HFFc6 (cell line): ENCODE measurements at places on chromosomes 12 and 14. TPM values are rescaled to one million over a fixed set of nuclear protein-coding genes. Genes with fewer than 3 reads are reported as not detected.
A peak's percentile ranks its signal among the peaks of the same experiment; 100 is the strongest.

SIX4 gene
- 16.5 to 17.3 TPM (median 16.8 TPM) in 3 replicates for total RNA-seq

DNA sequence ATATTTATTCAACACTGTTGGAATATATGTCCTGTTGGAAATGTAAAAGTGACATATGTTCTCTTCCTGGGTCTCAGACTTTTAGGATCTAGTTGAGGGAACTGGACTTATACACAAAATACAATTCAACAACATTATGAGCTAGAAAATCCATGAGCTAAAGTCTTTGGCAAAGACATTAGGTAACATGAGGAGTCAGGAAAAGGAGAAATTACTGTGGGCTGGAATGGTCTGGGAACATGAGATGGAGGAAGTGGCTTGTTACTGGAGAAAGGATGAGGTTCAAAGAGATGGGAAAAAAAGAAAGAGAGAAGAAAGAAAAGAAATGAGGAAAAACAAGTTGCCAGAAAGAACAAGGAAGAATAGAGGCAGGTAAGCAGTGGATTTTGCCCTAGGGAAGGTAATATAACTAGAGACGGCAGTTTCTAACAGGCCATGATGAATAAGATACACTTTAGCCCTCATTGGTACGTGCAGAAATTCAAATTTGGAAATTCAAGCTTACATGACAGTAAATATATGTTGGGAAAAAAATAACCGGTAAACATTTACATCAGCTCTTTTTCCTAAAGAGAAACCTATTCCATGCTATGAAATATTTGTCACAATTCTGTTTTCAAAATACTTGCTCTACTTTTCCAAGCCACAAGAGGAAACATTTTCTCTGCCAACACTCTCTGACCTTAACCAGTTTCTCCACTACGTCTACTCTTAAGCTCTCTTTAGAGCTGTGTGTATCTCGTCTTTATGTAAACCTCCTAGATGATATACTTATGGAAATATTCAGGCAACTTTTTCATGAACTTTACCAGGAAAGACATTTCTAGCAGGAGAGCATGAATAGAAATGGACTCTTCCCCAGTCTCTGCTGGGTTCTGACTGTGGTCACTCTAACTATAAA, 268.8 kb upstream of the BTG1 start:
- H3K27ac ChIP-seq, result no peak overlapping the region
- H3K27me3 ChIP-seq, result no peaks in the 10 kb centered on the region; the same call in 1 of the 2 replicates
- H3K36me3 ChIP-seq, result no peaks in the 10 kb centered on the region
- no peaks in the 10 kb centered on the region for H3K4me1 ChIP-seq
- H3K4me3 ChIP-seq, result no peak overlapping the region
- no peak for DNase-seq

- peak; percentile 86 for DNase-seq
- peaks cover 4% of the 10 kb centered on the region; the same call in 1 of the 2 replicates for H3K36me3 ChIP-seq
- H3K4me3 ChIP-seq, result peak overlapping the region; percentile 67
Measured at GRCh38 chr12:124026755-124027745, 54.0 kb downstream of the ZNF664 start.

FOXN4 gene
- not detected in 3 replicates for total RNA-seq

GRCh38 chr12:27003421-27004381, 10.5 kb downstream of the TM7SF3 start:
- peaks cover 7% of the 10 kb centered on the region for H3K36me3 ChIP-seq
- DNase-seq, result no peak
- peaks cover 19% of the 10 kb centered on the region for H3K4me1 ChIP-seq
- H3K27me3 ChIP-seq, result no peaks in the 10 kb centered on the region
- H3K27ac ChIP-seq, result peak overlapping the region; percentile 32; the same call in 1 of the 2 replicates
- H3K4me3 ChIP-seq, result no peak overlapping the region

- peaks cover 2% of the 10 kb centered on the region; the same call in 1 of the 2 replicates for H3K36me3 ChIP-seq
- no peaks in the 10 kb centered on the region; the same call in 1 of the 2 replicates for H3K27me3 ChIP-seq
- H3K4me1 ChIP-seq, result peaks cover 76% of the 10 kb centered on the region
- H3K4me3 ChIP-seq, result peak overlapping the region; percentile 26
- DNase-seq, result peak; percentile 47
- H3K27ac ChIP-seq, result peak overlapping the region; percentile 78
Measured at GRCh38 chr14:70901269-70901668, 6.0 kb upstream of the PCNX1 start.

- no peaks in the 10 kb centered on the region for H3K36me3 ChIP-seq
- no peak for DNase-seq
- H3K27me3 ChIP-seq, result peaks cover 6% of the 10 kb centered on the region
- H3K4me3 ChIP-seq, result no peak overlapping the region
Measured at GRCh38 chr14:99541211-99541610, 60.0 kb downstream of the CCNK start.

GRCh38 chr12:104702565-104703139, 245.9 kb downstream of the CHST11 start:
- peaks cover 60% of the 10 kb centered on the region for H3K4me1 ChIP-seq
- H3K27ac ChIP-seq, result peak overlapping the region; percentile 93
- peaks cover 6% of the 10 kb centered on the region for H3K27me3 ChIP-seq
- no peaks in the 10 kb centered on the region for H3K36me3 ChIP-seq
- H3K4me3 ChIP-seq, result peak overlapping the region; percentile 86

GRCh38 chr12:94792693-94793092, 142.3 kb upstream of the TMCC3 start:
- no peak for DNase-seq
- H3K27ac ChIP-seq, result no peak overlapping the region
- no peaks in the 10 kb centered on the region for H3K4me1 ChIP-seq
- H3K27me3 ChIP-seq, result peaks cover 16% of the 10 kb centered on the region; the same call in 1 of the 2 replicates

DNA sequence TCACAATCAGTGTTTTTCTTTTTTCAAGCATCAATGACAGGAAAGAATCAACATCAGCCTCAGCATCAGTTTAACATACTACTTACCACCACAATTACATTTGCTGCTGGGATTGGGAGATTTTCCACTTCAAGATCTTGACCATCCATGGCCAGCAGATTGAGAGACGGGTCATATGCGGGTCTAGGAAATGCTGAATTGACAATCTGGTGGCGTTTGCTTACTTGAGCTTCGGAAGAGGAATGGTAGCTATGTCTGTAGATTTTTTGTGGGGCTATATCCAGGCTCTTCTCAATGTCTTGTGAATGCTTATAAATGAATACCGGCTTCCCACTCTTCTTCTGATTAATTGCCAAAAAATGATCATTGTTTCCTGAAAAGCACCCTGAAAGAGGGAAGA, 27.9 kb downstream of the PTPRR start:
- no peaks in the 10 kb centered on the region for H3K4me1 ChIP-seq
- no peak for DNase-seq
- H3K4me3 ChIP-seq, result no peak overlapping the region
- no peaks in the 10 kb centered on the region; the same call in 1 of the 2 replicates for H3K36me3 ChIP-seq
- H3K27ac ChIP-seq, result no peak overlapping the region

- no peak for DNase-seq
- peak overlapping the region; percentile 40; the same call in 1 of the 2 replicates for H3K27ac ChIP-seq
- H3K4me3 ChIP-seq, result no peak overlapping the region
Measured at GRCh38 chr14:24875991-24876878, 173.7 kb downstream of the STXBP6 start.

DNA sequence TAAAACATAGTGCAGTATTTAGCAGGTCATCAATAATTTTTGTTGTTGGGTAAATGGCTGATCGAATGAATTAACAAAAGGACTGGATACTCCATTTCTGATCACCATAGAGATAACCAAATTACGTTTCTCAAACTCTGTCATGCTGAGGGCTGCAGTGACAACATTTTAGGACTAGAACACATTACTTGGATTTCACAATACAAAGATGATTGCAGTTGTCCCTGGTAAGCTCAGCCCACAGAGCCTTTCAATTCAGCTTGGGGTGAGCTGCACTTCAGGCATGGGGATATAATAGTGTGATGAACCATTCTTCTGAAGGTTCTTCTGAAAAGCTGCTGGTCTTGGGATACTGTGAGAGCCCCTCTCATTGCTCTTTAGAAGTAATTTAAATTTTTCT, 74.3 kb downstream of the FAR2 start:
- no peak overlapping the region for H3K27ac ChIP-seq
- no peak overlapping the region for H3K4me3 ChIP-seq
- no peaks in the 10 kb centered on the region; the same call in 1 of the 2 replicates for H3K36me3 ChIP-seq
- peaks cover 10% of the 10 kb centered on the region; the same call in 1 of the 2 replicates for H3K4me1 ChIP-seq
- DNase-seq, result no peak

DNA sequence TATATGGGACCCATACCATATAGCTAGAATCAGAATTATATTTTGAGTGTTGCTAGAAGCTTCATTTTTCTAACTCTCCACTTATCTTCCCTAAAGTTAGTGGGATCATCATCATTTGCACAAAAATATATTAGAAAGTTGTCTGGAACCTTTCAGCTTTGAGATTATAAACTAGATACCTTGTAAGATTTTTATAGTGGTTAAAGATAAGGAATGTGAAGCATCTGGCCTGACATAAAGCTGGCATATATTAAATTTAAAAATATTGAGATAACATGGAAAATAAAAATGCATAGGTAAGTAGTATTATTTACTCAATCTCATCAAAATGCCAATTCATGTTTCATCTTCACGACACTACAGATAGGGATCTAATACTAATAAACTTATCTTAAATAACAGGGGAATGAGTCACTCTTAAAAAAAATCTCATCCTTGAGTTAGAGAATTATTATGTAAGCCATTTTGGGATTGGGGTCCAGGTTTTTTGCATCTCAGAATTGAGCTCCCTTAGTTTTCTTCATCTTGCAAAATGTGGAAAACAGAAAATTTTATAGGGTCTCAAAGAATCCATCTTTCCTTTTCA, 318.5 kb downstream of the KCNC2 start:
- H3K27me3 ChIP-seq, result no peaks in the 10 kb centered on the region
- DNase-seq, result no peak
- 0 out of 2 replicates have a peak, but pooled peaks cover 3% of the 10 kb centered on the region for H3K36me3 ChIP-seq

LHX5 gene
- total RNA-seq, result not detected in 2 replicates

NID2 gene
- total RNA-seq, result 104 to 125 TPM (median 119 TPM) in 3 replicates

DNA sequence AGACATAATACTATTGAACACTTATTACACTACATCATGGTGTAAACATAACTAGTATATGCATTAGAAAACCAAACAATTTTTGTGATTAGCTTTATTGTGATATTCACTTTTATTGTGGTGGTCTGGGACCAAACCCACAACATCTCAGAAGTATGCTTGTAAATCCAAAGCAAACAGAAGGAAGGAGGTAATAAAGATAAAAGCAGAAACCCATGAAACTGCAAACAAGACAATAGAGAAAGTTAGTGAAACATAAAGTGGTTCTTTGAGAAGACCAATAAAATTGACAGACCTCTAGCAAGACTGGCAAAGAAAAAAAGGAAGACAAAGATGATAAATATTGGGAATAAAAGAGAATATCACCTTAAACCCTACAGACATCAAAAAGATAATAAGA, 268.3 kb downstream of the RPAP3 start:
- H3K4me3 ChIP-seq, result no peak overlapping the region
- peaks cover 12% of the 10 kb centered on the region; the same call in 1 of the 2 replicates for H3K36me3 ChIP-seq
- H3K4me1 ChIP-seq, result peaks cover 17% of the 10 kb centered on the region
- H3K27me3 ChIP-seq, result no peaks in the 10 kb centered on the region

RTN1 gene
- 0.17 TPM in 1 of 3 replicates, not detected in the others for total RNA-seq

TMTC1 gene
- total RNA-seq, result not detected in 3 replicates

TMTC3 gene
- 35.7 to 46.6 TPM (median 41.3 TPM) in 3 replicates for total RNA-seq

DNA sequence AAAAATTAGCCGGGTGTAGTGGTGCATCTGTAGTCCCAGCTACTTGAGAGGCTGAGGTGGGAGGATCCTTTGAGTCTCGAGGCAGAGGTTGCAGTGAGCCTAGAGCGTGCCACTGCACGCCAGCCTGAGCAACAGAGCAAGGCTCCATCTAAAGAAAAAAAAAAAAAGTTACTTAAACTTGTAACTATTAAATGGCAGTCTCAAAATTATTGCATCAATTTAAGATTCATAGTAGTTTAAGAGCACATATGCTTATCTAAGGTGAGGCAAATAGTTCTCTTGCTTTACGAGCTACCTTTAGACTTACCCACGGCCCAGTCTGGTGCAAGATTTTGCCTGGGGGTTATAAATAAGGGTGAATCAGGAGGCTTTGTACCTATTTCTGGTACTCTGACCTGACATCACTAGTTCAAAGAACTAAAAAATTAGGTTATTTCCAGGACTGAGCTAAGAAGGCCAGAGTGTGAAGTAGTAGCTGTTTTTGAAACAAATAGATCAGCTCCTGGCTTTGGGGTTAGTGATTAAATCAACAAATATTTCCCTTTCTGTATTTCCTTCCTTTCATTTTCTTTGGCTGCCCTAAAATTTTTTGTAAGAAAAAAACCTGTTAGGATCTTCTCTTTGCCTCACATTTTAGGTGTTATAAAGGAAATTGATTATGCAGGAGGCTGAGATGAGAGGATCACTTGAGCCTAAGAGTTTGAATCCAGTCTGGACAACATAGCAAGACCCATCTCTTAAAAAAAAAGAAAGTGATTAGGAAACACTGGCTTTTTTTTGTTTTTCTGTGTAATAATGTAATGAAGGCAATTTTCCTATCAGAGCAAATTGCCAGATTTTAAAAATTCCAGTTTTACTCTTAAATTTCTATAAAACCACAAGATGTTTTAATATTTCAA, 3.6 kb downstream of the MGAT2 start:
- peaks cover 5% of the 10 kb centered on the region for H3K27me3 ChIP-seq
- H3K4me1 ChIP-seq, result peaks cover 34% of the 10 kb centered on the region
- H3K4me3 ChIP-seq, result peak overlapping the region; percentile 99
- no peak for DNase-seq
- peaks cover 16% of the 10 kb centered on the region for H3K36me3 ChIP-seq
- peak overlapping the region; percentile 62 for H3K27ac ChIP-seq

DNA sequence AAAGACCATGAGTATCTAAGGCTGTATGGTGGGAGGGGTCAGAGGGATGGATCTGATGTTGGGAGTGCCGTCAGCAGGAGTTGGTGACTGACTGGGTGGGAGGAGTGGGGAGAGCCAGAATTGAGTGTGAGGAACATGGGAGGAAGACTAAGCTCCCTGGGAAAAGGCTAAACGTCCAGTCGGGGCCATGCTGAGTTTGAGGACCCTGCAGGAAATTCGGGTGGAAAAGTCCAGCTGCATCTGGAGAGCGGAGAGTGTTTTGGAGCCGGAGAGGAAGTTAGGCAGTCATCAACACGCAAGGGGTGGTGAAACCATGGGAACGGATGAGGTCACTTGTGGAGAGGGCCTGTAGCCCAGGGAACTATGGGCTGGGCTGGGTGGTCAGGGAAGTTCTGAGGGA, 60.9 kb downstream of the ELK3 start:
- DNase-seq, result no peak
- H3K27me3 ChIP-seq, result peaks cover 6% of the 10 kb centered on the region
- H3K4me3 ChIP-seq, result no peak overlapping the region

ISM2 gene
- total RNA-seq, result 0.10 TPM in 1 of 3 replicates, not detected in the others

GRCh38 chr12:56644654-56645053, 1.1 kb downstream of the ATP5F1B start:
- peak overlapping the region; percentile 98 for H3K4me3 ChIP-seq
- H3K4me1 ChIP-seq, result peaks cover 25% of the 10 kb centered on the region
- peak overlapping the region; percentile 98 for H3K27ac ChIP-seq
- DNase-seq, result no peak

GRCh38 chr12:7973457-7973825, 37.5 kb upstream of the SLC2A3 start:
- H3K27ac ChIP-seq, result no peak overlapping the region
- H3K4me1 ChIP-seq, result peaks cover 35% of the 10 kb centered on the region
- no peaks in the 10 kb centered on the region for H3K36me3 ChIP-seq
- DNase-seq, result no peak
- no peak overlapping the region for H3K4me3 ChIP-seq
- no peaks in the 10 kb centered on the region; the same call in 1 of the 2 replicates for H3K27me3 ChIP-seq

ANHX gene
- not detected in 3 replicates for total RNA-seq

- H3K4me3 ChIP-seq, result no peak overlapping the region
- peaks cover 44% of the 10 kb centered on the region for H3K4me1 ChIP-seq
- H3K27ac ChIP-seq, result peak overlapping the region; percentile 7
- H3K27me3 ChIP-seq, result peaks cover 6% of the 10 kb centered on the region
- DNase-seq, result peak; percentile 28
- peaks cover 3% of the 10 kb centered on the region; the same call in 1 of the 2 replicates for H3K36me3 ChIP-seq
Measured at GRCh38 chr12:56198836-56199235, 9.6 kb upstream of the SMARCC2 start.

- H3K36me3 ChIP-seq, result no peaks in the 10 kb centered on the region; the same call in 1 of the 2 replicates
- H3K27ac ChIP-seq, result peak overlapping the region; percentile 80
- DNase-seq, result peak; percentile 13
Measured at GRCh38 chr12:64522316-64522715, 70.4 kb downstream of the TBK1 start.

CCDC38 gene
- not detected in 3 replicates for total RNA-seq
